Sigmoid colon (tissue), 7 donors: ENCODE measurements at places on chromosomes 3 and 15. TPM values are rescaled to one million over a fixed set of nuclear protein-coding genes. Genes with fewer than 3 reads are reported as not detected.

GRCh38 chr3:197406266-197406665 is 107.9 kb upstream of the DLG1 start:
- no peak overlapping the region for H3K4me3 ChIP-seq
- H3K36me3 ChIP-seq, result no peaks in the 10 kb centered on the region
- H3K27me3 ChIP-seq, result no peaks in the 10 kb centered on the region
- no peak overlapping the region for H3K27ac ChIP-seq
- no peaks in the 10 kb centered on the region for H3K4me1 ChIP-seq
- peak; percentile 74 for DNase-seq

GRCh38 chr3:37862903-37863815 is 1.5 kb downstream of the CTDSPL start:
- H3K4me1 ChIP-seq, result peaks cover 25% of the 10 kb centered on the region
- no peaks in the 10 kb centered on the region for H3K27me3 ChIP-seq
- peak overlapping the region; percentile 92 for H3K4me3 ChIP-seq
- peak; percentile 78 for DNase-seq
- no peaks in the 10 kb centered on the region for H3K36me3 ChIP-seq

- H3K27me3 ChIP-seq, result no peaks in the 10 kb centered on the region
- DNase-seq, result no peak
- no peaks in the 10 kb centered on the region for H3K4me1 ChIP-seq
Measured at GRCh38 chr3:121988146-121988545, 33.9 kb downstream of the ILDR1 start.

DNA sequence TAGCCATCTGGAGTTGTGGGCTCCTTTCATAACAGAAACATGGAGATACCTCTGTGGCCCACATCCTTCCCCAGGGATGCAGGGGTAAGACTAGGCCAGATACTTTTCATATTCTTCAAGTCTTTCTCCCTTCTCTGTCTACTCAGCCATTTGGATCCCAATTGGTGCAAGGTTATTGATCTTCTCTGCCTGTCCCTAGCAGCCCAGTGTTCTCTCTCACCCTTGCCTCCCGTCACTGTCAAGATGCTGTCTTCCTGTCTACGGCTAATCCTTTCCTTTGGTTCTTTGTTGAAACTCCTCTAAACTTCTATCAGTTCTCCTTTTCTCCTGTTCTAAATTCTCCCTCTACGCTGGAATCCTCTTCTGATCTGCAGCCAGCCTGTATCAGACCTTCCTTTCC is 51.3 kb downstream of the SENP2 start:
- H3K36me3 ChIP-seq, result peaks cover 2% of the 10 kb centered on the region
- no peak for DNase-seq
- H3K4me3 ChIP-seq, result no peak overlapping the region
- H3K27me3 ChIP-seq, result no peaks in the 10 kb centered on the region
- H3K27ac ChIP-seq, result no peak overlapping the region

GRCh38 chr15:93241696-93242585 is 152.9 kb upstream of the RGMA start:
- no peaks in the 10 kb centered on the region for H3K4me1 ChIP-seq
- DNase-seq, result no peak
- H3K27ac ChIP-seq, result no peak overlapping the region
- no peak overlapping the region for H3K4me3 ChIP-seq

DNA sequence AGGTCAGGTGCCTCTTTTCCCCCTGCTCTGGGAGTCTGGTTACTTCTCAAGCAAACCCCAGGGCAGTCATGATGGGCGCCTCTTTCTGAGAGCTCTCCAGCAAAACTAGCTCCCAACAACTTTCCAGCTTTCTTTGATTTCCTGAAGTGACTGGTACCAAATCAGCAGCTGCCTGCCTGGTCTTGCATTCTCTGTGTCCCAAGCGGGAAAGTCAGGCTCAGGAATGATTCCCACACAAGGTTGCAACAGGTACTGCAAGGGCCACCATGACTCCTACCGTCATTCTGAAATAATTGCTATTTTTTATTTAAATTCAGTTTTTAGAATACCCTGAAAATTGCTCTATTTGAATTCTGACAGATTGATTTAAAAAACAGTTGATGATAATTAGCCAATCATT is 658.7 kb downstream of the SQOR start:
- DNase-seq, result no peak
- H3K4me1 ChIP-seq, result no peaks in the 10 kb centered on the region
- no peaks in the 10 kb centered on the region for H3K36me3 ChIP-seq
- no peak overlapping the region for H3K27ac ChIP-seq

- H3K4me3 ChIP-seq, result no peak overlapping the region
- H3K27ac ChIP-seq, result no peak overlapping the region
- H3K4me1 ChIP-seq, result no peaks in the 10 kb centered on the region
- DNase-seq, result no peak
- H3K36me3 ChIP-seq, result no peaks in the 10 kb centered on the region
- H3K27me3 ChIP-seq, result peaks cover 2% of the 10 kb centered on the region
Measured at GRCh38 chr3:88263417-88264100, 113.8 kb downstream of the C3orf38 start.

DNA sequence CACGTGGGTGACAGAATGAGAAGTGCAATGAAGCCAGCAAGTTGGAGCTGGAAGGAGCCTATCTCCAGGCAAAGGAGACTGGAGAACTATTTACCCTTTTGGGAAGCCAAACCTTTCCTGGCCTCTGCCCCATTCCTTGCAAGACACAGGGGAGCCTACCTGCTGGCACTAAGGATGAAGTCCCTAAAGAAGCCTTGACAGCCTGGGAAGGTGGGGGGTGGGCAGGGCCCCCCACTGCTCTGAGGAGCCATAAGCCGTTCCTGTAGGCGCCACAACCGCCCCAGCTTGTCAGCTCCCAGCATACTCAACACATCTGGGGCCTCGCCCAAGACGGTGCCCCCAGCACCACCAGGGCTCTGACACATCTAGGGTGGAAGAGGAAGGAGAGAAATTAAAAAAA is 5.5 kb downstream of the CDAN1 start:
- H3K4me1 ChIP-seq, result peaks cover 13% of the 10 kb centered on the region
- no peak overlapping the region for H3K4me3 ChIP-seq

- no peak overlapping the region for H3K4me3 ChIP-seq
- no peak for DNase-seq
- no peak overlapping the region for H3K27ac ChIP-seq
- no peaks in the 10 kb centered on the region for H3K27me3 ChIP-seq
Measured at GRCh38 chr3:182041668-182042291, 330.1 kb downstream of the SOX2 start.

GRCh38 chr3:193857996-193858395 is 265.0 kb downstream of the OPA1 start:
- peak overlapping the region; percentile 23 for H3K27ac ChIP-seq
- H3K4me3 ChIP-seq, result no peak overlapping the region
- peaks cover 22% of the 10 kb centered on the region for H3K4me1 ChIP-seq
- DNase-seq, result peak; percentile 71
- H3K27me3 ChIP-seq, result no peaks in the 10 kb centered on the region

- H3K4me1 ChIP-seq, result peaks cover 9% of the 10 kb centered on the region
- no peaks in the 10 kb centered on the region for H3K36me3 ChIP-seq
- no peak overlapping the region for H3K4me3 ChIP-seq
- no peak overlapping the region for H3K27ac ChIP-seq
- H3K27me3 ChIP-seq, result no peaks in the 10 kb centered on the region
Measured at GRCh38 chr3:141499965-141500364, 13.1 kb downstream of the RASA2 start.

GRCh38 chr15:98402486-98402885 is 245.9 kb upstream of the IGF1R start:
- no peak overlapping the region for H3K27ac ChIP-seq
- H3K27me3 ChIP-seq, result no peaks in the 10 kb centered on the region
- H3K36me3 ChIP-seq, result no peaks in the 10 kb centered on the region
- H3K4me1 ChIP-seq, result no peaks in the 10 kb centered on the region

- no peaks in the 10 kb centered on the region for H3K4me1 ChIP-seq
- H3K27ac ChIP-seq, result no peak overlapping the region
- no peaks in the 10 kb centered on the region for H3K27me3 ChIP-seq
- DNase-seq, result no peak
Measured at GRCh38 chr3:130627882-130628281, 110.9 kb downstream of the COL6A6 start.

DNA sequence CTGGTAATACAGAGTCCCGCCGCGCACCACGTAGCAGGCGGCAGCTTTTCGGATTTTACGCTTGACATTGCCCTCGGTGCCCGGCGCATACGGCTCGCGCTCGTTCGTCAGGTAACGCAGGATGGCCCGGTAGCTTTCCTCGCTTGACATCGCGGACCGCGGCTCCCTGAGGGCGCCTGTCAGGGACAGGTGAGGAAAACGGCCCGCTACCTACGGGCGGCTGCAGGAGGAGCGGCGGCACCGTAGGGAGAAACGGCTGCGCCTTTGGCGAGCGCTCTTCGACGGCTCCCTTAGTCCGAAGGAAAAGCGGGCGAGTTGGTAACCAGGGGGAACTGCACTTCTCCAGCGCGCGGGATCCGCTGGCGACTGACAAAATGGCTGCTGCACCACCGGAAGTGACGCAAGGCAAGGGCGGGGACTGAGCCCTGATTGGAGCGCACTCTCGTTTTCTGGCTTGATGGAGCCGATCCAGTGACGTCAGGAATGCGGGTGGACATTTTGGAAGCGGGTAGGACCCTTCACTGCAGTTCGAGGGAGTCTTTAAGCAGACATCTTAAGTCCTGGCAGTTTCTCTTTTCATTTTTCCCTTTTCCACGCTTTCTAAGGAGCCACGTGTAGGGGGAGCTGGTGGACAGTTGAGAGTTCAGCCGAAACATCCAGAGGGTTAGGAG is at the start of gene ZBTB11:
Gene ZBTB11 (minus strand): TSS at position 368 of the 671 bp plus-strand sequence. CDS start 218 bp downstream, at position 150.
- peak within 1 kb of the TSS; percentile 97 for H3K27ac ChIP-seq
- peak within 1 kb of the TSS; percentile 96 for H3K4me3 ChIP-seq
- H3K36me3 ChIP-seq, result peaks cover 26% of the 10 kb centered on the region
- H3K4me1 ChIP-seq, result peaks cover 24% of the 10 kb centered on the region

- no peak overlapping the region for H3K4me3 ChIP-seq
- no peaks in the 10 kb centered on the region for H3K36me3 ChIP-seq
- DNase-seq, result peak; percentile 42
- H3K27ac ChIP-seq, result no peak overlapping the region
- H3K4me1 ChIP-seq, result no peaks in the 10 kb centered on the region
Measured at GRCh38 chr3:13113346-13114330, 40.4 kb upstream of the IQSEC1 start.

The GAP43 gene
- total RNA-seq, result 4.4 TPM

The AHSG gene
- not detected for total RNA-seq

The CRYGS gene
- total RNA-seq, result 1.5 TPM

The KLHL6 gene
- 2.0 TPM for total RNA-seq

The PLA2G4E gene
- total RNA-seq, result not detected

The CCDC50 gene
- total RNA-seq, result 128 TPM

The ELP6 gene
- 17.1 TPM for total RNA-seq
